Left forelimb (tissue), 1 donor: ENCODE measurements at places on chromosomes 1 and 21.

GRCh38 chr1:151327903-151328674, 873 bp upstream of the PI4KB start:
- DNase-seq: peak; percentile 69

DNA sequence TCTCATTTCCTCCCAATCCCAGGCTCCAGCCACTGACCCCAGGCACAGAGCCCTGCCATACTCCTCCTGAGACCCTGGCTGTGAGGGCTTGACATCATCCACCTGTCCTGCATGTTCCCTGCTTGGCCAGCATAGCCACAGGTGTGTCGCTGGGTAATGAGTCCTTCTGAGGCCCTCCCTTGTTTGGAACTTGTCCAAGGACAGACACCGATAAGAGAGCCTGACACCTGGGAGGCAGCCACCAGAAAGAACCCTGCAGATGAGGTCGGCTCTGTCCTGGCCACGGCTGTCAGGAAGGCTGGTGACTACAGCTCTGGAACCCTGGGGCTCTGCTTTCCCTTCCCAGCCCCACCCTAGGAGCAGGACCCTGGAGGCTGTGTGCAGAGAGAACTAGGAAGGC, 34.6 kb downstream of the TMEM63A start:
- DNase-seq: no peak

- DNase-seq: no peak
These were observed 75.5 kb downstream of the ADAMTS1 start for GRCh38 chr21:26769613-26770188.

DNA sequence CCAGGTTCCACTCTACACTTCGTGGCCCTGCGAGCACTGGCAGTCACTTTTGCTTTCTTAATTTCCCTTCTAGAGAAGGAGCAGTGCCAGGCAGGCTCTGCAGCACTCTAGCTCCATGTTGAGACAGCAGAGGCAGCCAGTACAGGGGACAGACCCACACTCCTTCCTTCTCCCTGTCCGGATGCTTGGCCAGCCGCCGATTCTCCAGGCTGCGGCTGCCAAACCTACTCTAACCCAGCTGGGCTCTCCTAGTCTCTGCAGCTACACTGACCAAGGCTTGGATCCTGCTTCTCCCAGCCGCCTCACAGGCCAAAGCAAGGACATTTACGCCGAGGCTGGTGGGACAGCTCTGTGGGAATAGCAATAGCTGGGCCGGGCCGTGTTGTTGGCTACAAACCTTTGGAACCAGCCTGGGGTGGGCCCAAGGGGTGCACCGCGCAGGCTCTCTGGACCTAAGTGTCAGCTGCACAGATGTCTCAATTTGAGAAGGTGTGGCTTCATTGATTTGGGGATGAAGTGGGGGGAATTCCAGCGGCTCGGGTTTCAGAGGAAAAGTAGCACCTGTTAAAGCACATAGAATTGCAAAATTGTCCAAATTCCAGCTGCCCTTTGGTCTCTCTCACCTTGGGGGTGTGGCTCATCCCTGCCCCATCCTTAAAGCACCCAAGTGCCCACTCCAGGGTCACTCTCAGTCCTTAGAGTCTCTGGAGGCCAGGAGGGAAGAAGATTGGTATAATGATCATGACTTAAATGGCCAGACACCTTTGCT, 3.2 kb downstream of the BARHL2 start:
- no peak for DNase-seq

- DNase-seq: no peak
These were observed 35.9 kb downstream of the LYPLAL1 start for GRCh38 chr1:219209578-219209977.

DNA sequence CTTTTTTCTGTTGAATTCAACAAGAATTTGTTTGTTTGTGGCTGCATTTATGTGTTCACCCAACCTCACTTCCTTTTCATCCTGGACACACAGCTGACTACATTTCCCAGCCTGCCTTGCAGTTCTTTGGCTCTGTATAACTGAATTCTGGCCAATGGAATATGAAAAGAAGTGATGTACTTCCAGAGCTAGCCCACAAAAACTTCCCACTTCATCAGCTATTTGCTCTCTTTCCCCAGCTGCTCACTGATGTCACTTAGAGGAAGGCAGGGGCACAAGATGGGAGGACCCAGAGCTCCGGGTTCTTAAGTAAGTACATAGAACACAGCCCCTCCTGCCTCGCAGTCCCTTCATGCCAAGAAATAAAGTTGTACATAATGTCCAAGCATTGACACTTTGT, 235.0 kb upstream of the FGGY start:
- DNase-seq: peak; percentile 77

- DNase-seq: no peak
These were observed 130.1 kb downstream of the ADAMTS1 start for GRCh38 chr21:26715116-26715515.

- DNase-seq: no peak
These were observed 39.2 kb downstream of the FOXJ3 start for GRCh38 chr1:42295816-42296215.

GRCh38 chr21:44845418-44846223, 27.8 kb upstream of the SUMO3 start:
- DNase-seq: no peak

DNA sequence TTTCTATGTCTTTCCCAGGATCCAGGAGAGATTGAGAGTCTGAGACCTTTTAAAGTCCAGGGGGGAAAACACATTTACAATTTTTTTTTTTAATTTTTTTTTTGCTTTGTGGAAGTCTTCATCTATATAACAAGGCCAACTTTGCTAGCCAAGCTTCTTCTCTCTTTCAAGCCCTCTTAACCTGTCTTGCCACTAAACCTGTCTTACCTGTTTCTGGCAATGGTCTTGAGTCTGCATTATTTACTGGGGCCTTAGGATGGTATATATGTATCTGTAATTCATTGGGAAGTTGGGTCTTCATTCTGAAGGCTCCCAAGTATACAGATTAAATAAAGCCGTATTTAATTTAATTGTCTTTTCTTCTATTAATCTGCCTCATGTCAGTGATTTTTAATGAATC, 750.9 kb upstream of the B3GALT2 start:
- DNase-seq: no peak

GRCh38 chr1:219372916-219373615, 199.4 kb downstream of the LYPLAL1 start:
- DNase-seq: no peak

DNA sequence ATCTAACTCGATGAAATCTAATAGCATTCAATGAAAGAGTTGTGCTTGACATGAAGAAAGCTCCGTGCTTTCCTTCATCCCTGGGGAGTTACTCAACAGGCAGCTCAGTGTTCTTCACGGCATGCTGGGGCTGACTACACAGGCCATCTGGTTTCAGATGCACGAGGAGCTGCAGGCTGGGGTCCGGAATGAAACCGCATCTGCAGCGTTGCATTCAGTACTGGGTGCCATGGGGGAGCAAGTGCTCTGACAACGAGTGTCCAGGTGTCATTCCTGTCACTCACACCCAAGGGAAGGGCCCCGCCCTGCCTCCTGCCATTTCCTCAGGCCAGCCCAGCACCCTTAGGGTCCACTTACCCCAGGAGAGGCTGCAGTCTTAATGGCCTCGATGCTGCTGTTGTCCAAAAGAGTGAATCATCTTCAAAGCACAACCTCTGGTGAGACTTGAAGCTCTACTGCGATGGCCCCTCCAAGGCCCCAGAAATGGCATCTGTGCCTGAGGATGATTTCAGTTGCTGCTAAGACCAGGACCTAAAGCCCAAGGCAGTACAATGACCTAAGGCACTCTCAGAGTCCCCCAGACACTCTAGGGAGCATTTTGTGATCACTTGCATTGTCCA, 61.4 kb downstream of the STUM start:
- DNase-seq: peak; percentile 59
